NB4 (cell line): ENCODE measurements at places on chromosomes 6 and 20.

- no peak for DNase-seq
Observed at GRCh38 chr6:150201285-150201684, 58.4 kb downstream of the PPP1R14C start.

- no peak for DNase-seq
Observed at GRCh38 chr20:58649288-58650180, 1.5 kb upstream of the STX16 start.

DNA sequence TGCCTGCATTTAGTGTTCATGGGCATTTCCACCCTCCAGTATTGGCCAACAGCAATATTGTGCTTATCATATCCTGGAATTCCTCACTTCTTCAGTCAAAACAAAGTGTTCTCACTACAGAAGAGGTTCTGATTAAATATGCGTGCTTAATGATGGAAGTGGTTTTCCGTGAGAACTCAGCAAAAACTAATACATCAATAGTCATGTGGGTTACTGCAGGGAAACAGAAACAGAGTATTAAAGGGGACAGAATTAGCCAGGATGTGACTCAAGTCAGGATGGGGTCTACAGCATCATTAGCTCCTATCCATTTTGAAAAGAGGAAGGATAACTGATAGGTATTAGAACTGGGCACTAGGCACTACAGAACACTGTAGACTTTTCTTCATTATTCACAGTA is 384.6 kb downstream of the CDKAL1 start:
- DNase-seq = no peak

DNA sequence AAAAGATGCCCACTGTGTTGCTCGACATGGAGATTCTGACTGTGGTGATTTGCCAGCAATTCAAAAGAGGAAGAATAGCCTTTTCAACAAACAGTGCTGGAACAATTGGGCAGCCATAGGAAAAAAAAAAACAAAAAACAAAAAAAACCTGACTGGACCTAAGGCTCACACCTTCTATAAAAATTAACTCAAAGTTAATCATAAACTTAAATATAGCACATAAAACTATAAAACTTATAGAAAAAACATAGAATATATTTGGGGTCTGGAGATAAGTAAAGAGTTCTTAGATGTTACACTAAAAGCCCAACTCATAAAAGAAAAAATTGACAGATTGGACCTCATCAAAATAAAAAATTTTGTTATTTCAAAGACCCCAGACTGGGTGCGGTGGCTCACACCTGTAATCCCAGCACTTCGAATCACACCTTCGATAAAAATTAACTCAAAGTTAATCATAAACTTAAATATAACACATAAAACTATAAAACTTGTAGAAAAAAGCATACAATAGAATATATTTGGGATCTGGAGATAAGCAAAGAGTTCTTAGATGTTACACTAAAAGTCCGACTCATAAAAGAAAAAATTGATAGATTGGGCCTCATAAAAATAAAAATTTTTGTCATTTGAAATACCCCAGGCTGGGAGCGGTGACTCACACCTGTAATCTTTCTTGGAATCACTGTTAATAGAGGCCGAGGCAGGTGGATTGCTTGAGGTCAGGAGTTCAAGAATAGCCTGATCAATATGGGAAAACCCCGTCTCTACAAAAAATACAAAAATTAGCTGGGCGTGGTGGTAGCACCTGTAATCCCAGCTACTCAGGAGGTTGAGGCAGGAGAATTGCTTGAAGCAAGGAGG is 115.6 kb upstream of the FAM83B start:
- DNase-seq = no peak

- DNase-seq = no peak
Observed at GRCh38 chr6:14143305-14143704, 25.7 kb downstream of the CD83 start.

DNA sequence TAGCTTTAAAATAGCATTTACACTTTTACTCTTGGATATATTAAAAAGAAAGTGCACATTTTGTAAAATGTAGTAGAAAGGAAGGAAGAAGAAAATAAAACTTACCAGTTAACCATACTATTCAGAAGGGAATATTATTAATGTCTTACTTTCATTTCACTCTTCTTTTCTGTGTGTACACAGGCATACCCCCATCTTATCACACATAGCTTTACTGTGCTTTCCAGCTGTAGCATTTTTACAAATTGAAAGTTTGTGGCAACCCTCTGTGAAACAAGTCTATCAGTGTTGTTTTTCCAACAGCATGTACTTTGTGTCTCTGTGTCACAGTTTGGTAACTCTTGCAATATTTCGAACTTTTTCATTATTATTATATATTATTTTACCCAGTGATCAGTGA is 314.5 kb downstream of the UTRN start:
- DNase-seq = no peak

GRCh38 chr6:20440296-20440695 is 38.6 kb downstream of the E2F3 start:
- DNase-seq = no peak

- no peak for DNase-seq
Observed at GRCh38 chr6:163188746-163189145, 225.8 kb upstream of the QKI start.

DNA sequence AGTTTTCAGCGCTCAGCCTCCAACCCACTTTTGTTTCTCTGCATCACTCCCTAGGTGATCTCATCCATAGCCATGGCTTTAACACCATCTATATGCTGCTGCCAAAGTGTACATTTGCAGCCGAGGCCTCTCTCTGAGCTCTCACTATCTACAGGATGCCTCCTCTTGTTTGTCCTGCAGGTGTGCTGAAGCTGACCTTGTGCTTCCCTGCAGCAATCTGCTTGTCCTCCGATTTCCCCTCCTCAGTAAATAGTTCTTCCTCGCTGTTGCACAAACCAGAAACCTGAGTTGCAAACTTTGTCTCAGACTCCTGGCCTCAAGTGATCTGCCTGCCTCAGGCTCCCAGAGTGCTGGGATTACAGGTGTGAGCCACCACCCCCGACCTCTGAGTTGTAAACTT is 3.7 kb upstream of the TXNDC5 start:
- no peak for DNase-seq
